Ecto neural progenitor cell (in vitro differentiated cells): ENCODE measurements at places on chromosomes 1 and 21.
A peak's percentile ranks its signal among the peaks of the same experiment; 100 is the strongest.

DNA sequence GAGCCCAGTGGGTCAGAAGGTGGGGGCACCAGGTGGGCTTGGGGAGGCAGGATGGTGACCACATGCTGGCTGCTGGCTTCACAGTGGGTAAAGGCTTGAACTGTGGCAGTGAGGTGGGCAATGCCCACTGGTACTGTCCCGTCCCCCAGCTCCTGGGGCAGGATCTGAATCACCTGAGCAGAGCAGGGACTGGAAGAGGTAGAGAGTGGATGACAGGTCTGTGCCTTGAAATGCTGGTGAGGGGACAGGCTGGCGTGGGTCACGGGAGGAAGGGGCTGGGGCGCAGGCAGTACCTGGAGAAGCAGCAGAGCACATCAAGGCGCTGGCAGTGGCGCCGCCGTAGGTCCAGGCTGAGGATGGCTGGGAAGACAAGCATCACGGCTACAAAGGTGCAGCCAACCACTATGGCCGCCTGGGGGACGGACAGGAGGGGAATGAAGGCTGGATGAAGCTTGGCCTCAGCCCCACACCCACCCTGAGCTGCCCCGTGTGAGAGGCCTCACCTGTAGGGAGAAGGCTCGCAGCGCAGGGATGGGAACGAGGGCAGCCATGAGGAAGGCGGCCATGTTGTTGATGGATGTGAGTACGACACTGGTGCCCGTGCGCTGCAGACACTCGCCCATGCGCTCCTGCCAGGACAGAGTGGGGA lies 14.9 kb downstream of the PTCH2 start:
- no peak for DNase-seq

DNA sequence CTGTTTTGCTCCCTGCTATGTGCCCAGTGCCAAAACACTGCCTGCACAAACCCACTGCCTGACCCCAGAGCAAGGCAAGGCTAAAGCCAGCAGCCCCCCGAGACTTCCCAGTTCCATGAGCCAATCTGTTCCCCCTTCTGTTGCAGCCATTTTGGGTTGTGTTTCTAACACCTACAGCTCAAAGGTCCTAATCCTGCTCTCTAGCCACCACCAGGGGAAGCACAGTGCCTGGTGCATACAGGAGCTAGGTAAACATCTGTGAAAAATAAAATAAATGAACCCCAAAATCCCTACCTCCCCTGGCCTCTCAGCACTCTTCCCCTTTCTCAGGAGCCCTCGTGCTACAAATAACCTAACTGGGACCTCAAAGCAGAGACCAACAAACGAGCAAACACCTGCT lies 190.2 kb downstream of the MATN1 start:
- peak; percentile 37 for DNase-seq

DNA sequence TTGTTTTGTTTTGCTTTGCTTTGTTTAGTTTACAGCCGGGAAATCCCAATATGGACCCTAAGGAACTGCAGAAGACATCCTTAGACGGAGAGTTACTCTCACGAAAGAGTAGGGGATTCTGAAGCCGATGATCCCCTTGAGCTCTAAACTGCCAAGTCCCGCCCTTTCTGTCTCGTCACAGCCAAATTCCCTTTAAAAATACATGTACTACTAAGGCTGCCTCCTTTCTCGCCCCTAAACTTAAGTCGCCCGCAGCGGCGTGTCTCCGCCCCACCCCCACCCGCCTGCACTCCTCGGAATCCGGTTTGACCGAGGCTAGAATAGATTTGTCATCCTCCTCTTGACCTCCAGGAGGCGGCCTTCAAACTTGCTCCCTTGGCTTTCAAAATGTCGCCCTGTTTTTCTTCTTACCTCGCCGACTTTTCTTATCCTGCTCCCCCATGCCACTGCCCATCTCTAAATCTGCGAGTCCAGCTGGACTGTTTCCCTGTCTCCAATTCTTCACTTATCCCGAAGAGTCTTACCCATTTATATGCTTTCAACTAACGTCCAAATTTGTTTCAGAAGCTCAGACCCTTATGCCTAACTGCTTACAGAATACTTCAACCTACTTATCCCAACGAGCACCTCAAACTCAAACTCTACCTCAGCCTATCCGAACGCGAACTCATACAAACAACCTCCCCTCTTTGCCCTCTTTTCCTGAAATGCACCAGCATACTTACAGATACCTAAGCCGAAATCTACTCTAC lies 10.9 kb upstream of the BOLA1 start:
- DNase-seq = peak; percentile 89

- DNase-seq = no peak
These were observed 155.5 kb downstream of the KCNH1 start for GRCh38 chr1:210978316-210978973.
